H4 (cell line): ENCODE measurements at places on chromosomes 3 and 15. TPM values are rescaled to one million over a fixed set of nuclear protein-coding genes. Genes with fewer than 3 reads are reported as not detected.

Gene IL17RB
- 0.39 TPM in 2 replicates for total RNA-seq

Gene TRAIP
- 4.4 and 5.7 TPM in 2 replicates for total RNA-seq

Gene SCG5
- total RNA-seq: 0.64 and 0.95 TPM in 2 replicates

Gene EBLN2
- total RNA-seq: 0.04 and 0.76 TPM in 2 replicates

Gene IMPG2
- total RNA-seq: 0.06 and 0.08 TPM in 2 replicates

Gene TRPC1
- 9.8 and 18.0 TPM in 2 replicates for total RNA-seq

Gene ADGRG7
- total RNA-seq: not detected in 2 replicates

Gene ERICH6
- 0.06 TPM in 1 of 2 replicates, not detected in the other for total RNA-seq

Gene UBE2E2
- total RNA-seq: 16.9 and 42.5 TPM in 2 replicates

Gene BCL2A1
- total RNA-seq: not detected in 2 replicates

Gene DPPA4
- 0.04 TPM in 1 of 2 replicates, not detected in the other for total RNA-seq

Gene CCRL2
- 0.46 and 6.6 TPM in 2 replicates for total RNA-seq

Gene SRGAP3
- 1.5 and 1.8 TPM in 2 replicates for total RNA-seq

Gene GP9
- total RNA-seq: not detected in 2 replicates

Gene SST
- not detected in 2 replicates for total RNA-seq

Gene GOLGA6D
- not detected in 2 replicates for total RNA-seq

Gene FSTL1
- 290 and 316 TPM in 2 replicates for total RNA-seq

Gene PTH1R
- 0.43 TPM in 1 of 2 replicates, not detected in the other for total RNA-seq

Gene CADPS
- 0.17 TPM in 1 of 2 replicates, not detected in the other for total RNA-seq

Gene CYB561D2
- total RNA-seq: 24.2 and 47.5 TPM in 2 replicates

Gene PPP1R14D
- total RNA-seq: not detected in 2 replicates

Gene FAM3D
- total RNA-seq: 0.17 TPM in 1 of 2 replicates, not detected in the other

Gene PLXNA1
- 15.3 and 15.9 TPM in 2 replicates for total RNA-seq

Gene ARHGEF26
- total RNA-seq: 6.6 and 7.1 TPM in 2 replicates

Gene CNTN6
- 0.37 and 1.9 TPM in 2 replicates for total RNA-seq

Gene DYNLT2B
- total RNA-seq: 36.5 and 55.6 TPM in 2 replicates
